ENCODE measurements at places on chromosomes 7 and 10.

GRCh38 chr7:14871880-14872279, 30.7 kb downstream of the DGKB start:
- H3K4me3 ChIP-seq: no peak overlapping the region
- DNase-seq: no peak
- no peaks in the 10 kb centered on the region for H3K27me3 ChIP-seq
- no peaks in the 10 kb centered on the region for H3K36me3 ChIP-seq

- H3K36me3 ChIP-seq: no peaks in the 10 kb centered on the region
- no peak overlapping the region for H3K4me3 ChIP-seq
- H3K4me1 ChIP-seq: peaks cover 47% of the 10 kb centered on the region
- no peaks in the 10 kb centered on the region for H3K27me3 ChIP-seq
- H3K27ac ChIP-seq: no peak overlapping the region
Measured at GRCh38 chr10:114603948-114604347, 54.1 kb downstream of the ABLIM1 start.

GRCh38 chr7:34160261-34160752, 255.0 kb downstream of the BMPER start:
- no peaks in the 10 kb centered on the region for H3K36me3 ChIP-seq
- DNase-seq: no peak
- H3K4me3 ChIP-seq: no peak overlapping the region
- no peaks in the 10 kb centered on the region for H3K27me3 ChIP-seq
- no peak overlapping the region for H3K27ac ChIP-seq
- peaks cover 7% of the 10 kb centered on the region for H3K4me1 ChIP-seq

- no peak overlapping the region for H3K4me3 ChIP-seq
- H3K27ac ChIP-seq: peak overlapping the region; percentile 73
- DNase-seq: peak; percentile 89
- no peaks in the 10 kb centered on the region for H3K36me3 ChIP-seq
- H3K4me1 ChIP-seq: peaks cover 36% of the 10 kb centered on the region
- no peaks in the 10 kb centered on the region for H3K27me3 ChIP-seq
Measured at GRCh38 chr7:151552352-151553028, 32.8 kb upstream of the RHEB start.

- peak overlapping the region; percentile 82 for H3K4me3 ChIP-seq
- peak overlapping the region; percentile 98 for H3K27ac ChIP-seq
- no peak for DNase-seq
- H3K36me3 ChIP-seq: no peaks in the 10 kb centered on the region
Measured at GRCh38 chr7:2354939-2355704, 495 bp downstream of the EIF3B start.

- peaks cover 5% of the 10 kb centered on the region for H3K4me1 ChIP-seq
- no peak for DNase-seq
- H3K36me3 ChIP-seq: no peaks in the 10 kb centered on the region
- H3K27ac ChIP-seq: no peak overlapping the region
- no peak overlapping the region for H3K4me3 ChIP-seq
- H3K27me3 ChIP-seq: no peaks in the 10 kb centered on the region
Measured at GRCh38 chr7:152095771-152096170, 70.3 kb downstream of the GALNT11 start.

DNA sequence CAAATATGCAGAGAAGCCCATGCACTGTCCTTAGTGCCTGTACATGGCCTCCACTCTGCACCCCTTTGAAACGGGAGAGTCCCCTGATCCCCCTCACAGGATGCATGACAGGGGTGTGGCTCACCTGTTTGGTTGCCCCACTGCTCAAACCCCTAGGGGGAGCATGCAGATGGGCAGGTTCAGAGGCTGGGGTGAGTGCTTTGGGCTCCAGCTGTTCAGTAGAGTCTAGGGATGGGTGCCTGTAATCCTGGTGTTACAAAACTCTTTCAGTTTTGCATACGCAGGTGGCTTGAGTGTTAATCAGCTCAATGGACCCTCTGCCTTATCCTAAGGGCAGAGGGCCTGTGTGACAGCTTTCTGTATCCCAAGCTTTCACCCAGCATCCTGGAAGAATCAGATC, 7.8 kb upstream of the SFTPA1 start:
- no peak for DNase-seq
- no peak overlapping the region for H3K4me3 ChIP-seq
- no peaks in the 10 kb centered on the region for H3K27me3 ChIP-seq
- no peak overlapping the region for H3K27ac ChIP-seq
- no peaks in the 10 kb centered on the region for H3K36me3 ChIP-seq

GRCh38 chr10:3904419-3904960, 119.5 kb upstream of the KLF6 start:
- no peak overlapping the region for H3K4me3 ChIP-seq
- no peaks in the 10 kb centered on the region for H3K27me3 ChIP-seq
- H3K36me3 ChIP-seq: no peaks in the 10 kb centered on the region
- peaks cover 7% of the 10 kb centered on the region for H3K4me1 ChIP-seq
- no peak for DNase-seq
